ENCODE measurements at places on chromosomes 11 and 22.

GRCh38 chr22:44918166-44918924, 91.5 kb downstream of the PHF21B start:
- DNase-seq = no peak

DNA sequence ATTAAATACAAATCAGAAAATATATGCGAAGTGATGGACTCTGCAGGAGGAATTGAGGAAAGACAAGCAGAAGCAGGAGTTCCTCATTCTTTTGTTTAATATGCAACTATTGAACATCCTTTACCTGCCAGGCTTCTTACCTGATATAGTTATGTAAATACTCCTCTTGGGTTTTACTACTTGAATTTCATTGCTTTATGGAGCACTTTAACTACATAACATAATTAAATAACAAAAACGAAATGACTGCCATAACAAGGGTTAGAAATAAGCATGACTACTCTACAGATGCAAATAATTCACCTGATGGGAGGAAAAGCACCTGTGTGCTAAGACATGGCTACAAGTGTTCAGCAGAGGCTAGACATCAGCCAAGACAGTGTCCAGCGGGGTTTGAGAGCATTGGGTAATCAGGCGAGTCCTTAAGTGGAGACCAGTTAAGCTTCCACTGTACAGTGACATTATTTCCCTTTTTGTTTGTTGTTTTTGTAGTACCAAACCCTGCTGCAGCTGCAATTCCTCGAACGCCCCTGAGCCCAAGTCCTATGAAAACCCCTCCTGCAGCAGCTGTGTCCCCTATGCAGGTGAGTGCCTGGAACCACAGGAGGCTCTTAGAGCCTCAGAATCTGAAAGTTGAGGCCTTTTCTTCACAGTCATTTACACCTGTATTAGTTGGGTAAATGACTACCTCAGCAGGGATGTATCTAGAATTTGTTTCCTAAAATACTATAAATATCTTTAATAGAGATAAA, 67.4 kb downstream of the SPECC1L start:
- DNase-seq = no peak

DNA sequence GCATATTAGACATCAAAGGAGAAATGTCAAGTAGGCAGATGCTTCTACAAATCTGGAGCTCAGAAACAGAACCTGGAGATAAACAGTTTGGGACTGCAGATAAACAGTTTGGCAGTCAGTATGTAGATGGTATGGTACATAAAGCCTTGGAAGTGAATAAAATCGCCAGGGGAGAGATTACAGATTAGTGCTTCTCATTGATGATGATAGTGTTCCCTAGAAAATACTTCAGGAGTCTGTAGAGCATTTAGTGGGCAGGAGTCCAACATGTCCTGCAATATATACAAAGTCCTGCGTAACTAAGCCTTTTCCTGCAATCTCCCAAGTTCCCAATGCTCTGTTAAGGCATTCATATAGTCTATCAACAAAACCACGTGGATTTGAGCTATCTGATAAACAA, 35.2 kb downstream of the NARS2 start:
- DNase-seq = no peak

DNA sequence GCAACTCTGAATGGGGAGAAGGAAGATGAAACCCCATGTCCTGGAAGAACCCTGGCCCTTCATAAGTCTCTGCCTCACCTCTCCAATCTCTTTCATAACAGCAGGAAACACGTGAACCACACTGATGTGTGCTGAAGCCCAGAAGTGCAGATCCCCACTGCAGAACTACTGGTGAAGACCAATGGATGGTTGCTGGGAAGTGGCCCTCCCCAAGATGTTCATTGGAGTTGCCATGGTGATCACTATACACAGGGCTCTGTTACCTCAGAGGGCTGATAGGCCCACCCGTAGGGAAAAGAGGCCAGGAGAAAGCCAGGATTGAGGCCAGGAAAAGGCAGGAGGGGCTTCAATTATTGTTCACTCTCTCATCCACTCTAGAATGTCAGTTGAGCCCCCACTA, 11.6 kb downstream of the TST start:
- DNase-seq = no peak

DNA sequence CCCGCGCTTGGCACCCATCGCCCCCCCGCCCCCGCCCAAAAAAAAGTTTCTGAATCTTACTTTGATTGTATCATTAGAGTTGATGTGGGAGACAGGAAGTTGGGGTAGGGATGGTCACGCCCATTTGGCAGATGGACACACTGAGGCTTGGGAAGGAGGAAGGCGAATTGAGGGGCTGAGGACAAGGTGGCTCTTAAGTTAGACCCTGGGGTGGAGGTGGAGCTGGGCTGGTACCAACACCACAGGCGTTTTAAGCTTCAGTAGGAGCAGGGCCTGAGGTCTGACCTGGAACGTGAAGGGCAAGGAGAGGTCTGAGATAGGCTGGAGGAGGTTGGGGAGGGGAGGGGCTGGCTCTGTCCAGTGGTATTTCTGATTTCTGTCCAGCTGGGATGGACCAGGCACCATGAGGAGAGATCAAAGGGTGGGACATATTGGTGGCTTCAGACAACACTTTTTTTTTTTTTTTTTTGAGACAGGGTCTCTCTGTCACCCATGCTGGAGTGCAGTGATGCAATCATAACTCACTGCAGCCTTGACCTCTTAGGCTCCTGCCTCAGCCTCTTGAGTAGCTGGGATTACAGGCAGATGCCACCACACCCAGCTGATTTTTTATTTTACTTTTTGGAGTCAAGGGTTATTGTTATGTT, 799 bp upstream of the CDC42BPG start:
- no peak for DNase-seq

GRCh38 chr22:48942698-48943566, 884.7 kb downstream of the BRD1 start:
- DNase-seq = no peak

DNA sequence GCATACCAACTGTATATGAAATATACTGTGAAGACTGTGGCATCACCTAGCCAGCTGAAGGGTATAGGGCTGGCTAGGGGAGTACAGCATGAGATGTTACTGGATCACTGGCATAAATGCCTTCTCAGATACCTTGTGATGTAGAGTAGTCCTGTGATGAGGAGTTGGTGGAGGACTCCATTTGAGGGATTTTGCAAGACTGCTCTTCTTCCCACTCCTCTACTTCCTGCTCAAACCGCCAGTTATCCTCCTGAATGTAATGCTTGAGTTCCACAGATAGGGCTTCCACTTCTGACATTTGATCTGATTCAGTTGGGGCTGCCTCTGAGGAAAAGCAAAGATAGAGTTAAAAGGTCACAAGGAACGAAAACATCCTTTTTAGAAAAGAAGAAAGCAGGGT, 29.3 kb downstream of the CLDN25 start:
- DNase-seq = no peak

DNA sequence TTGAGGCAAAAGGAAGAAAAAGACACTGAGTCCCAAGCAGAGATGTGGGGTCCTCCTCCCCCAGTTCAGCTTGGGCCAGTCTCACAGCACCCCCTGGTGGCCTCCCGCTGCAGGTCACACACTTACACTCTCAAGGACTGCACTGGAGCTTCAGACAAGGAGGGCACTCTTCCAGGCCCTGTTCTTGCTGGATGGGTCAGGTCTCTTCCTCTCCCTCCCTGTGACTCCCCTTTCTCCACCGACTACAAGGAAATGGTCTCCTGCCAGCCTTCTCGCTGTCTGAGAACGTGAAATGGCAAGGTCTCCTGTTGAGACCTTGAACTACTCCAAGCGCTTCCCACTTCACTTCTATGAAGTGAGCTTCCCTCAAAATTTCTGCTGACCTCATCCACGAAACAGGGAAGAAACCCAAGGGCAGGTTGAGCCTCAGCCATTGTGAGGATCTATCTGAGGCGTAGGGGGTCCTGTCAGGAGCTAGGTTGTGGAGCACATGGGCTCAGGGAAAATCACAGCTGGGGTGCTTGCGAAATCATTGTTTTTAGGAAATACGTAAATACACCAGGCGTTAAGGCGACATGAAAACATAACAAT, 11.2 kb upstream of the IGLL1 start:
- no peak for DNase-seq

DNA sequence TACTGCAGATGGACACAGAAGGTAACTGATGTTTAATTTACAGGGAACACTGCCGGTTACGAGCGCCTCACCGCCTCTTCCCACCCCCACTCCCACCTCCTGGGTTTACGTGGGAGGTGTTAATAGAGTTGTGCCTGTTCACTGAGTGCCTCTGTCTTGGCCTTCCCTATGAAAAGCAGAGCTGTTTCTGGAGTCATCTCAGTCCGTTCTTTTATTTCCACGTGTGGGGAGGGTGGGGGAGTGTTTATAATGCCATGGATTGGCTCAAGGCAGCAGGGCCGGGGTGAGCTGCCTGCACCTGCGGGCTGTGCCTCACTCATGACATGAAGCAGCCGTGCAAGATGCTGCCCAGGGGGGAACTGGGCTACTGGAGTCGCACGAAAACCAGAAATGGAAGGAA, 322.7 kb downstream of the CADM1 start:
- DNase-seq = no peak

DNA sequence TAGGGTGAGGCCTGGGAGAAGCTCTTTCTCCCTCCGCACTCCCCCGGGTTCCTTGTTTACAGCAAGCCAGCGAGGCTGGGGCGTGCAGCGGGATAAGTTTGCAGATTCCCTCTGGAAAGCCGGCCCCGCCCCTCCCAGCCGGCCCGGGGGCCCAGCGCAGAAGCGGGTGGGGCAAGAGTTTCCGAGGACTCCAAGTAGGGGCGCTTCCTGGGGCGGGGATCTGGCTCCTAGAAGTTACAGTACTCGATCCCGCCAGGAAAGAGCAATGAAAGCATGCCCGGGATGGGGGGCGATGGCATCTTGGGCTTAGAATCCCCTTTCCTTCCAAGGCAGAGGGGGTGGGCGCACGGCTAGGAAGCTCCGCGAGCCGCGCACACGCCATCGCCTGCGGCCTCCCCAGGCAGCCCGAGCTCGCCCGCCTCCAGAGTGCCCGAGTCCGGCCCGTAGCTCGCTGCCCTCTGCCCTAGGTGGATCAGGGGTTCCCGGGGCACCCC, 385 bp downstream of the TST start:
- DNase-seq = no peak

GRCh38 chr11:37613031-37613430, 1015.0 kb upstream of the RAG2 start:
- no peak for DNase-seq

DNA sequence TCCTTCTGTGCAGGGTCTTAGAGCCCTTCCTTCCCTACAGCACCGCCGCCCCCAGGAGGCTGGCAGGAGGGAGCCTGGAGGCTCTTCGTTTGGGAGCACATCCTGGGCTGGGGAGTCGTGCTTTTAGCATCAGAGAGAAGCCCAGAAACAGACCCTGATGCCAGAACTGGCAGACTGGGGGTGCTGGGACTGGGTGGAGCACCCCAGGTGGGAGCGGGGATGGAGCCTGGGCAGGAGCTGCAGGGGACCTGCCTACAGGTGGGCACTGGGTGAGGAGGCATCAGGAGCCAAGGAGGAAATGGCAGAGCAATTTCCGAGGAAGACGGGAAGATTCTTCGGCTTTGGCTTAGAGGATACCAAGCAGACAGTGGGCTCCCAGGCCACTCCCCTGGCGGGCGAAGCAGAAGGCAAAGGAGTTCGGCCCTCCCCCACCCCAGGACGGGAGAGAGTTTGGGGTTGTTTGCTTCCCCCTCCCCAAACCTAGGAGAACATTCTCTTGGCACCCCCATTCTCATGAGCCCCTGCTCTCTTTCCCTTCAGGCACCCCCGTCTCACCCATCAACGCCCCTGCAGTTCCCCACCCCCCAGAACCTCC, 1.1 kb downstream of the SYT7 start:
- DNase-seq = no peak
